ENCODE measurements at places on chromosomes 16 and 17. TPM values are rescaled to one million over a fixed set of nuclear protein-coding genes. Genes with fewer than 3 reads are reported as not detected.
A peak's percentile ranks its signal among the peaks of the same experiment; 100 is the strongest.

DNA sequence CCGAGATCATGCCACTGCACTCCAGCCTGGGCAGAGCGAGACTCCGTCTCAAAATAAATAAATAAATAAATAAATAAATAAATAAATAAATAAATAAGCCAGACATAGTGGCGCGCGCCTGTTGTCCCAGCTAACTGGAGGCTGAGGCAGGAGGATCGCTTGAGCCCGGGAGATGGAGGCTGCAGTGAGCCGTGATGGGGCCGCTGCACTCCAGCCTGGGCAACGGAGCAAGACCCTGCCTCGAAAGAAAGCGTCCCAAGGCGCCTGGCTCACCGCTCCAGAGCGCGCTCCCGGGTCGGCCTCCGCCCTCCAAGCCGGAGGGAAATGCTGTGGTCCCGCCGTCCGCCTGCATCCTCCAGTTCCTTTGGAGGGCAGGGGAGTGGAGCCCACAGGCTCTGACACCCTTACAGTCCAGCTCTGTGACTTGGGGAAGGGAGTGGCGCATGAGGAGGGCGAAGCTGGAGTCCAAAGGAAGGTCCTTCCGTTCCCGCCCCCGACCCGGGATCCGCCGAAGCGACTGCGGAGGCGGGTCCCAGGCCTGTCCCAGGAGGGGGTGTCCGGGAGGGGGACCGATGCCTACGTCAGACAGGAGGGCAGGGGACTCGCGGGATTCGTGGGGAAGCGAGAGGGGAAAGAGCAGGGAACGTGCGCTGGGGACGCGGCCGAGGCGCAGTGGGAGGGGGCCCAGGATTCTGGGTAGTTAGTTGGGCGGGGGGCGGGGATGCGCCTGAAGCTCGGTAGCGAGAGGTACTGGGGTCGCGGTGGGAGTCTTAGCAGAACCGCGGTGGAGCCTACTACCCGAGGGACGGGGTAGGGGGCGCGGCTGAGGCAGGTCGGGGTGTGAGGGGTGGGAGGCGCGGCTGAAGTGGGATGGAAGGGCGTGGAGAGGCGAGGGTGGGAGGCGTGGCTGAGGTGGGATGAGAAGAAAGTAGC is 8.4 kb upstream of the TRPV2 start:
- DNase-seq, result peak; percentile 49

Gene TNK1
- polyA plus RNA-seq, result 0.66 TPM

GRCh38 chr16:80347900-80348299 is 192.9 kb upstream of the DYNLRB2 start:
- DNase-seq, result peak; percentile 31

DNA sequence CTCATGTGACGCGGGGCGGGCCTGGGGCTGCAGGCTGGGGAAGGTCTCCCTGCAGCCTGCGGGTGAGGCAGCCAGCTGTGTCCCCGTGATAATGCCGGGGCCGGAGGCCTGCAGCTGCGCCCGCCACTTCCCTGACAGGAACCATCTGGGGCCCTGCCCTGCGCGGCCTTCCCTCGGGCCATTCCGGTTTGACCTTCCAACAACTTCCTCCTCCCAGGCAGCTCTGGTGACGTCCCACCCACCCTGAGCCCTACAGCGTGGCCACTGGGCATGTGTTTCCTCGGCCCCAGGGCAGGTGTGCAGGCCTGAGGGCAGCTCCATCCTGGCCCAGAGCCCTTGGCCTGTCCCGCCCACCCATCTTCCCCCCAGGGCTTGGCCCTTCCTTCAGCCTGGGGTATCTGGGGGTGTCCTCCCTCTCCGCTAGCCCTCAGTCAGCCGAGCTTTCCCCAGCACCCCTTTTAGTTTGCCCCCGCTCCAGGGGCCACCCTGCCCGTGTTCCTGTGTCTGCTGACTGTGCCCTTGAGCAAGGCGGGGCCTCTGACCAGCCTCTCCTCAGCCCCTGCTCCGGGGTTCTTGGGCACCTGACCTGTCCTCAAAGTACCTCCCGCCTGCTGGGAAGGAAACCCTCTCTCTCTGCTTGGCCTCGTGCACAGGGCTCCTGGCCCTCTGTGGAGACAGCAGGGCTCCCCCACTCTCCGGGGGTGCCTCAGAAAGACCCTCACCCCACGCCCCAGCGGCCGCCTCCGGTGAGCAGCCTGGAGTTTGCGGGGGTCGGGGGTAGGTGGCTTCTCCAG is at the start of gene CBFA2T3:
CBFA2T3 (minus strand) TSS at position 190 of the 794 bp plus-strand sequence. CDS start 400 bp downstream, outside the sequence.
- peak; percentile 66 for DNase-seq

DNA sequence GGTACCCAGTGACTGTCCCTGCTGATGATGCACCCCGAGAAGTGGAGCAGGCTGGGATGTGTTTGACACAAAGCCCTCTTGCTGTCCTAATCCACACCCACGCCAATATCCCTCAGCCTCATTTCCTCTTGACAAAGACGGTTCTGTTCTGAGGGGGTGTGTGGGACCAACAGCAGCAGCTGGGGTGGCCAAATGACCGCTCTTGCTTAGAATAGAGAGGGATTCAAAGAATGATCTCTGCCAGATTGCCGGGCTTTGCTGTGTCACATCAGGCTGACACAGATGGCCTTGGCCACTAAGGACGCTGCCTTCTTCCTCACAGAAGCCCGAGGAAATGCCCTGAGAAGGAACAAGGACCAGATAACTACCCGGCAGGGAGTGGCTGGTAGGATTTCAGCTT is 250.7 kb downstream of the NTN1 start:
- DNase-seq, result no peak

Gene MARVELD3
- 0.15 TPM for polyA plus RNA-seq

Gene ITGAX
- 2.9 TPM for polyA plus RNA-seq

All from hindlimb muscle (tissue), 1 donor.